Subcutaneous preadipocyte (primary cell): ENCODE measurements at places on chromosomes 6 and 20. TPM values are rescaled to one million over a fixed set of nuclear protein-coding genes. Genes with fewer than 3 reads are reported as not detected.

TPD52L1 gene
- 0.59 and 1.5 TPM in 2 replicates for total RNA-seq

BTN1A1 gene
- under 0.01 and 0.20 TPM in 2 replicates for total RNA-seq

OR2B6 gene
- total RNA-seq = not detected in 2 replicates

GSTA1 gene
- not detected in 2 replicates for total RNA-seq

GINS1 gene
- 8.1 and 17.0 TPM in 2 replicates for total RNA-seq

RSPO3 gene
- not detected in 2 replicates for total RNA-seq

CCR6 gene
- total RNA-seq = not detected in 2 replicates

SMLR1 gene
- not detected in 2 replicates for total RNA-seq

RNF144B gene
- total RNA-seq = 0.37 and 0.78 TPM in 2 replicates
